ENCODE measurements at places on chromosomes 13 and 19.

DNA sequence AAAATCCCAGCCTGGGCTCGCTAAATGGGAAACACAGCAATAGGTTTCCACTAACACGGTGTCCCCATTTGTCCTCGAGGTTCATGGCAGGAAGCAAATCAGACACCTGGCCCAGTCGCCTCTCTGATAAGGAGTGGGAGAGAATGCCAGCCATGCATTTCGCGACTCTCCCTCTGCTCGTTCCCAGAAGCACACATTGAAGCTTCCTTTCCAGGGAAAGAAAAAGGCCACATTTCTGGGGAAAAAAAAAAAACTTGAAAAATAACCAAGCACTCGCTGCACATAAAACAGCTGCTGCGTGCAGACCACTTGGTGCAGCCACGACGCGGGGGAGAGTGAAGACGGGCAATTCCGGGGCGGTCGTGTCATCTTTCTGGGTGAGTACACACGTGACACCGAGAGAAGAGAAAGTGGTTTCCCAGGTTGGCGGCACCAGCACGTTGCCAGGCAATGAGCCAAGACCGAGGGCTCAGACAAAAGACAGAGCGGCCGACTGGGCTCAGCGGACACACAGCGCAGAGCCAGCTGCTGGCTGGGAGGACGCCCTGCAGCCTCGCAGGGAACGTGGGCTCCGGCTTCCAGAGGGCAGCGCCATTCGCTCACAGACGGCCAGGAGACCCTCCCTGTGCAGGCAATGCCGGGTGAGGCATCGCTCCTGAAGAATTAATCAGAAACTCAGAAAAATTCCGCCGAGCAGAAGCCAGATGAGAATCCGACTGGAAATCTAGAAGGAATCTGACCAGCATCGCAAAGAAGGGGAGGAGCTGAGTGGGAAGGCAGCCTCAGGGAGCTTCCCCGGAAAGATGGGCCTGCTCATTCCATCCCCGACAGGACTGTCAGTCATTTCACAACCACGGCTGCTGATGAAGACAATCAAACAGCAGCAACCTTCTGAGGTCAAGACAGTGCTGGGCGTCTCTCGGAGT, 83.2 kb upstream of the IRS2 start:
- DNase-seq: no peak

GRCh38 chr19:9878511-9879196, 43.5 kb downstream of the PIN1 start:
- no peak for DNase-seq

DNA sequence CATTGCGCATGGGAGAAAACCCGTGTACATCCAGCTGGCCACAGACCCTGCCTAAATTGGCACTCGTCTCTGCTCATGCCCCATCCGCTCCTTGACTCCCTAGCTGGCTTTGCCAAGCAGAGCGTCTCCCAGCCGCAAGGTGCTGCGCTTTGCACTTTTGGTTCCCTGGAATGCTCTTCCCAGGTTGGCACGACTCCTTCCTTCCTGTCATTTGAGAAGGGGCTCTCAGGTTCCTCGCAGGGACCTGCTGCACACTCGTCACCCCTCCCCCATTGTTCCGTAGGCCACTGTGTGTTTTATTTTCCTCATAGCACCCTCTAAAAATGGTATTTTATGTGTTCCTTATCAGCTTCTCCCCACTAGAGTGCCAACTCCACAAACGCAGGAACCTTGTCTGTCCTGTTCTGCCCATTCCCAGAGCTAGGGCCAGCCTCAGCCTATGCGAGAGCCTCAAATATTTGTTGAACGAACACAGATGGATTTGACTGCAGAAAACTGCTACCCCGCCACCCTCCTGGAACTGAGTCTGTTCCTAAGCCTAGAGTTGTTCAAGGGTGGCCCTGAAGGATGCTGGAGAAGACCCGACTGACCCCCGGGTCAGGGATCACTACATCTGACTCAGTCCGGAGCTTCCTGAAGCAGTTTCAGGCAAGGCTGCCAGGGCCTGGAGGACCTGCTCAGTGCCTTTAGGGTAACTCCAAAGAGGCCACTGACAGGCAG, 8.4 kb upstream of the CEBPA start:
- no peak for DNase-seq

DNA sequence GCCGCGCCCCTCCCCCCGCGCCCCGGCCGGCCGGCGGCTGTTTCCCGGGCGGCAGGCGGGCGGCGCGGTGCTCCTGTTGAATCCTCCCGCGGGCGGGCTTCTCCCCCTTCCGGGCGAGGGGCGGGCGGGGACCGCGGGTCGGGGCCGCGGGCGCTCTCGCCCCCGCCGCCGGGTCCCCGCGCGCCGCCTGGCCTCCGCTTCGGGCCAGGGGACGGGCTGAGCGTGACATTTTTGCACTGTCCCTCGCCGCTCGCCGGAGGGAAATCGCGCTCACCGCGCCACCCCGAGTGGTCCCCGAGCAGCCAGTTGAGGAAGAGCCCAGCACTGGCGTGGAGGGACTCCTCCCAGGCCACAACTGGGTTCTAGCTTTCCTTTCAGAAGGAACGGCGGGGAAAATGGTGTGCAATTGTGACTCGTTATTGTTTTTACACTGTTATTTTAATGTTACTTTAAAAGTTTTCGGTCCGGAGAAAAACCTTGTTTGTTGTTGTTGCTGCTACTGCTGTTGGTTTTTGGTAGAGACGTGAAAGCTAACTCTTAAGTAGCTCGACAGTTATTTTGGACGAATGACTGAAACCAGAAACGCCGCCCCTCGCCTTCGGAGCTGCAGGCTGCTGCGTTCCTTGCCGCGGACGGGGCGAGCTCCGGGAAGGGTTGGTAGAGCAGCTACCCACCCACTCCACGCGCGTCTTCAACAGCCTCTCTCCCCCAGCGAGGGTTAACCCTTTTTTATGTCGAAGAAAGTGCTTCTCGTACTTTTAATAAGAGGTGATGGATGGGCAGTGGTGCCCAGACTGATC, 959 bp downstream of the PDS5B start:
- peak; percentile 72 for DNase-seq

DNA sequence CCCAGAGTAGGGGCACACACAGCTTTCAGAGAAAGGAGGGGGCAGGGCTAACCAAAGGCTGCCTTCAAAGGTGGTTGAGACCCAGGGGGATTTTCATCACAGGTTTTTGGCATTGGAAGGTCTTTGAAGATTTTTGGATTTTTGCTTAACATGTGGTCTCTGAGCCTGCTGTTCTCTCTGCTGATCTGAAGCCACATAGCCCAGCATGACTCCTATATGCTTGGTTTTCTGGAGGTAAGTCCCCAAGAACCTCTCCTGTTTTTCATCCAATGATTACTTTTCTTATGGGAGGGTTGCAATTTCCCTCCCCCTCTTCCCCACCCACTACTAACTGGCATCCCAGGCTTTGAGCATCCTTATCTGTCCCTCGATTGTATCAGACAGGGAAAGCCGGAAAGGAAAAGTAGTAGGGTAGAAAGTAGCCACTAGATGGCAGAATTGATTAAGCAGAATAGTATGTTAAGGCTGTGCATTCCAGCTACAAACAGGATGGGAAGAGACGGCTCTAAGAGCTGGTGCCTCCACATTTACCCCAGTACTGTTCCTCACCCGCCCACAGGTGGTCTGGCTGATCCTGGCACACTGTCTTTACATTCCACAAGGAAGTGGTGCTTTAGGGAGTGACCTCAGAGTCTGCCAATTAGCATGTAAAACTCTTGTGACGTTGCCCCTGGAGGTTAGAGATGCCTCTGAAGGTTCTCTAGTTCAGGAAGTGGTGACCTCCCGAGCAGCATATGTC, 218.9 kb upstream of the EDNRB start:
- peak; percentile 37 for DNase-seq
